ENCODE measurements at places on chromosomes 4 and X. TPM values are rescaled to one million over a fixed set of nuclear protein-coding genes. Genes with fewer than 3 reads are reported as not detected.

GRCh38 chr4:174218127-174218790 is 65.2 kb downstream of the FBXO8 start:
- no peak for DNase-seq

ACE2 gene
- 21.0 TPM for total RNA-seq

- no peak for DNase-seq
Observed at GRCh38 chrX:13066391-13066790, 22.0 kb upstream of the FAM9C start.

NUP62CL gene
- total RNA-seq, result not detected

DNA sequence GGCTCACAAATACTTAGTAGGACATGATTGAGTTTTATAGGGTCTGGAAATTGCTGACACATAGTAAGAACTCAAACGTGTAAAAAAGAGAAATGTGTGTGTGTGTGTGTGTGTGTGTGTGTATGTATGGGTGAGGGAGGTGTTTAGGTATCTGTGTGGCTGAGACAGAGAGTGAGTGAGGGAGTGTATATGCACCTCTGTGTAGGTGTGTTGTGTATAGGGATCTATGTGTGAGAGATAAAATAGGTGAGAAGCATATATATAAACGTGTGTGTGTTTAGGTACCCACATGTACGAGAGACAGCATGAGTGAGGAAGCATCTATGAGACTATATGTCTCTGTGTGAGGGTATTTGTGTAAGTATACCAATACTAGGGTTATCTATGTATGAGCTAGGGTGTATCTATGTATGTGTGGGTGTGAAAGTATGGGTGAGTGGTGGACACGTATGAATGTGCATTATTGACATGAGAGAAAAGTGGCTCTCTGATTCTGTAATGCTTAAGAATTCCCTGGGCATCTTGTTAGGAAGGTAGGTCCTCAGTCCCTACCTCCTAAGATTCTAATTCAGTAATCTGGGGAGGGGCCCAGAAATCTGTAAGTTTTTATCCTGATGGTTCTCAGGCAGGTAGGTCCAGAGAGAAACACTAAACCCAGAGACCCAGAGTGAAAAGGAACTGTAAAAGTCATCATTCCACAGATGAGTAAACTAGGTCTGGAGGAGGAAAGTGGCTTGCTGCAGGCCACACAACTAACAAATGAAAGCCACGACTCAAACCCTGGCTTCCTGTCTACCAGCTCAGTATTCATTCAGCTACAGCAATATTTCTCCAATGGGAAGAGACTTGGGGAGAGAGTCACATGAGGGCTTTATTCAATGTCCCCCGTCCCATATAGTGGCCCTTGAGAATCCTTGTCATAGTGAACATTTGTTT is 237.0 kb downstream of the IDS start:
- no peak for DNase-seq

CENPVL2 gene
- not detected for total RNA-seq
